ENCODE measurements at places on chromosomes 5 and 9.

GRCh38 chr5:84058561-84058960 is 326.1 kb downstream of the EDIL3 start:
- no peak for DNase-seq

- DNase-seq, result no peak
These were observed 78.5 kb upstream of the PDE4D start for GRCh38 chr5:59972043-59972442.

DNA sequence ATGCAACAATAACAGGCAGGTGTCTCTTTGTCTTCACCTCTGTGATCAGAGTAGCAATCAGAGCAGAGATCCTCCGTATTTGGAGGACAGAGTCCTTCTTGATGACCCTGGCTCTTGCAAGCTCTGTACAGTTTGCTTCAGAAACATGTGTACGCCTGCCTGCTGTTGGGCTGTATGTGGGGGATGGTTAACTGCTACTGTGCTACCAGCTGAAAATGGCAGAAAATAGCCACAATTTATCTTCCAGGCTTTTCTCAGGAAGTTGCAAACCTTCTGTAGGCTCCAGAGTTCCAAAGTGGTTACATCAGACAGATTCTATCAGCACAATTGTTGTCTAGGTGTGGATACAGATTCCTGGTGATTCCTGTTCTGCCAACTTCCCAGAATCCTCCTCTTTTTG is 35.5 kb downstream of the DDX46 start:
- no peak for DNase-seq

DNA sequence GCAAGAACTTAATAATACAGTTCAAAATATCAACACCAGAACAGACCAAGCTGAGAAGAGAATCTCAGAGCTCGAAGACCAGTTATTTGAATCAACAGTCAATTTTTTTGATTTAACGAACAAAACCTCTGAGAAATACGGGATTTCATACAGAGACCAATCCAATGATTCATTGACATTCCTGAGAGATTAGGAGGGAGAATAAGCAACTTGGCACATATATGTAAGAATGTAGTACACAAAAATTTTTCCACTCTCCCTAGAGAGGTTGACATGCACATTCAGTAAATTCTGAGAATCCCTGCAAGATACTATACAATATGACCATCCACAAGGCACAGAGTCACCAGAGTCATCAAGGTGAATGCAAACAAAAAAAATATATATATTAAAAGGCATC is 1577.3 kb upstream of the C9orf72 start:
- no peak for DNase-seq

DNA sequence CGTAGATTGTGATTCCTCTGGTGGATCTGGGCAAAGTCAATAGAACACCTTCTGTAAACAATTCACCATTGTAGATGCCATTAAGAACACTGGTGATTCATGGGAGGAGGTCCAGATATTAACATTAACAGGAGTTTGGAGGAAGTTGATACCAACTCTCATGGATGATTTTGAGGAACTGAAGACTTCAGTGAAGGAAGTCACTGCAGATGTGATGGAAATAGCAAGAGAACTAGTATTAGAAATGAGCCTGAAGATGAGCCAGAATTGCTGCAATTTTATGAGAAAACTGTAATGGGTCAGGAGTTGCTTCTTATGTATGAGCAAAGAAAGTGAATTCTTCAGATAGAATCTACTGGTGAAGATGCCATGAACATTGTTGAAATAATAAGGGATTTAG is 26.9 kb downstream of the TCERG1 start:
- no peak for DNase-seq

GRCh38 chr5:17748201-17748600 is 113.9 kb downstream of the TAF11L14 start:
- DNase-seq, result no peak

DNA sequence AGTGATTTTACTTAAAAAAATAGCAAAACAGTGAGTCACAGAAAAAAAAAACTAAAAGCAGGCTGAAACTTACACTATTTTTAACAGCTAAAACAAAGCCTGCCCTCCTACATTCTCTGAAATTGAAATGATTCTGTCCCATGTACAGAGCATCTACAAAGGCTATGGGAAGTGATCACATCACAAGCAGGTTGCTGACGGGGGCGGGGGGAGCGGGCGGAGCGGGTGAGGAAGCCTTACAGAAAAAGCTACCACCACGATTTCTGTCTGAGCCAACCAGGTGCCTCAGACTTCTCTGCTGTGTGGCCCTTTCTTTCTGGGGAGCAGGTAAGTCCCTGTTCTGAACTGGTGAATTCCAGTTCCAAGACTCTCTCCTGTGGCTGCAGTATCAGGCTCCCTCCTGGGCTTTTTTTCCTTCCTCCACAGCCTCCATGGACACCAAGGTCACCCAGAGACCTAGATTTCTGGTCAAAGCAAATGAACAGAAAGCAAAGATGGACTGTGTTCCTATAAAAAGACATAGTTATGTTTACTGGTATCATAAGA is 104.9 kb downstream of the ANKRD18B start:
- no peak for DNase-seq

DNA sequence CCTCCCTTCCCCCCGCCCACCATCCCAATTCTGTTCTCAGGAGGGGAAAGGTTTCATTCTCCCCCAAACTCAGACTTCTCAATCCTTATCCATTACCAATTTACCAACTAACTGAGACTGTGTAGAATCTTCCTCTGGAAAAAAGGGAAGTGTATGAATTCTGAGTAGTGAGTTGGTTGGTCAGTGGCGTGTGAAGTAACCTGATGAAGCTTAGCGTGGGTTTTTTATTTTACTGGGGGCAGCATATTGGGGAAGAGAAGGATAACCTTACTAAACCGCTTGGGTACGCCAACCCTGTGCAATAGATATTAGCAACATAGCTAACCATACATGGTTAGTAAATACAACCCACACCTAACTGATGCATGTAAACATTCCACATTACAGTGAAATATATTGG is 1.1 kb upstream of the DNAJC21 start:
- no peak for DNase-seq

- no peak for DNase-seq
These were observed 33.8 kb upstream of the CER1 start for GRCh38 chr9:14756291-14756690.

DNA sequence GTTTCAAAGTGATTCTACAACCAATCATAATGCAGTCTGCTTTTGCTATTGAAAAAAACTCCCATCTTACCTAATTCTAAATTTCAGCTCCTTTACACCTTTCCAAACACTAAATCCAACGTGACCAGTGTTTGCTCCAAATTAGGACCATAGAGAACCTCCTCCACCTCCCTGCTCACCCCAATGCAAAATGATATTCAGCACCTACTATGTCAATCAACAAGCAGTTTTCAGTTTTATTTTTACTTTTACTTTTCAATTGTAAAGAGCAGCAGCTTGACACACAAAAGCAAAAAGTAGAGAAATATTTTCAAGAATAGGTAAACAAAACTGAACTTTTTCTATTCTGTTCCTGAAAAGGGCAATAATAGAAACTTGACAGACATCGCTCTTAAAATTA is 3.4 kb downstream of the FAM13B start:
- no peak for DNase-seq

DNA sequence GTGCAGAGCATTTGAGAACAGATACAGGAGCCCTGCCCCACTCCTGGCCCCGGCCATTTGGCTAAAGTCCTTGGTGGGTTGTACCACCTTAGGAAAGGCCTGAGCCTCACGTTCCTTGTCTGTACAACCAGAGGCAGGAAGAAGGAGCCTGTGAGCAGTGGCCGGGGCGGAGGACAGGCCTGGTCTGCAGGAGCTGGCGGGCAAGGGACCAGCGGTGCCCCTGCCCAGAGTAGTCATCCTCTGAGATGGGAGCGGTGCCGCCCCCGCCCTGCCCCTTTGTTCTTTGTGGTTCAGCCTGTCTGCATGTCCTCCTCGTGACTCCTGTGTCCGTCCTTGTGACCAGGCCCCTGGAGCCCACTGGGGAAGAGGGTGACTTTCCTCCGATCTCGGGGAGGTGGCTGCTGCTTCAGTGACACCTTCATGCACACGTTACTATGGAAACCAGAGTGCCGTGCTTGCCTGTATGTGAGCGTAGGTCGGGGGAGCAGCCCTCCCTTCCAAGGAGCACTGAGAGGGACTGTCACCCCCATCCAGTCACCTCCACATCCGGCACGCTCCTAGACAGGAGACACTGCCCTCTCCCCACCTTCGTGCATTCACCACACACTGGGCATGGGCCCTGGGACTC is 42.9 kb downstream of the UNC5A start:
- DNase-seq, result no peak

DNA sequence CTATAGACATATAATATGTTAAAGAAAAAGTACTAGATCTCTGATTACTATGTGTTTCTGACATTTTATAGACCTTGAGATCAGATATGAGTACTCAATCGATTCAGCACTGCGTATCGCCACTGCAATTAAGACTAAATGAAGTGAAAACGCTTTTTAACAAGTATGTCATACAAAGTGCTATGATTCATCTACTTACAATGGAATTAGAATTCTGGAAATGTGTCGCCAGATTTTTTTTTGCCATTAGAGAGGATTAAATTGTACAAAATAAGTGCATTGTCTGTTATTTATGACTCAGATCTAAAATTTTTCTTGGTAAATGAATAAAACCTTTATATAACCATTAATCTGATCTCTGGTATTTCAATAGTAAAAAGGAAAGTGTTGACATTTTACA is 20.0 kb upstream of the AGGF1 start:
- no peak for DNase-seq

DNA sequence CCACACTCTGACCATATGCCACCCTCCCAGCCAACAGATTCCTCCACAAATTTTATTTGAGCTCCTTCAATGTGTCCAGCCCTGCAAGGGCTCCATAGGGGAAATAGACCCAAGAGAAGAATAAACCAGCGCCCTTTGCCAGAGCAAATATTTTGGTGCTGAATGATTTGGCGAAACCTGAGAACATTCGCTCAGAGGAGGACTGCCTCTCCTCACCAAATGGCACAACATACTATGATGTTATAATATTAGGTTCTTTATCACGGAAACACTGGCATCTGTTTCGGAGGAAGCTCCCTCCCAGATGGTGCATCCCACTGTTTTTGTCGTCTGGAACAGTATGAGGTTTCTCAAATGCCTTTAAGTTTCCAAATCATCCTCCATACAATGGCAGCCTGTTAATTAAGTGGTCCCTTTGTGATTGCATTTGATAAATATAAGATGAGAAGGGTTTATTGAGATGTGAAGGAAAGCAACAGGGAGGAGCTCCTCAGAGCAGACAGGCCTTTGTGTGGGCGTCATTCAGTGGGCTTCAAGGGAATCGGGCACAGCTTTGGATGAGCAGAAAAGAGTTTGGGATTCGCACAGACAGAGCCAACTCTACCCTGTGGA is 139.1 kb upstream of the ADRA1B start:
- DNase-seq, result no peak

DNA sequence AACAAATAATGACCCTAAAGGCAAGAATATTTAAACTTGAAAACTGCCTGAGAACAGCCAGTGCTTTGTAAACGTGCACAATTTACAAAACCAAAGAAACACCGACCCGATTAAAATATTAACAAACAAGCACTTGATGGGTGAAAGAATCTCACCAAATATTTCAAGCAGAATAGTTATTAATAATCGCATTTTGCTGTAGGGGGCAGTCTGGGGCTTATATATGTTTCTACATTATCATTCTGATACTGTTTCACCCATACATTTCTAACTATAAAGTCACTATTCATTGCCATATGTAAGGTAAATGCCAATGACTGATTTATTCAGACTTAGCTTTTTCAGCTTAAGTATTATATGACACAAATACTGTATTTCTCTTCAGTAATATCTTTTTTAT is 37.7 kb downstream of the UBAP2 start:
- no peak for DNase-seq

- DNase-seq, result no peak
These were observed 76.1 kb upstream of the SH3PXD2B start for GRCh38 chr5:172530406-172530805.

DNA sequence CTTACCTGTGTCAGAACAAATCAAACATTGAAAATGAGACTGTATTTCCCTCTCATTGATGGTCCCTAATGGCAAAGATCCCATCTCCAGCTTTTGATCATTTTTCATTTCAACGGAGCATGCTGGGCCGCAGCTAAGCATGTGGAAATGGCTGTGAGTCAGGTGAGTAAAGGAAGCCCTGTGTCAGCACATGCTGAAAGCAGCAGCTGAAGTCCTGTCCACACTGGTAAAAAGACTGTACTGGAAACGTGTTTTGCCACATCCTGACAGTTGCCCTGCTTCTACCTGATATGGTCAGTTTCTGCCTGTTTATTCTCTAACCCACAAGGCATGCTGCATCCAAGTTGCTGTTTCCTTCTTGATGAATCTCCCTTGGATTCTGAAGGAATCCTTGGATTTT is 330.1 kb downstream of the EFNA5 start:
- no peak for DNase-seq

DNA sequence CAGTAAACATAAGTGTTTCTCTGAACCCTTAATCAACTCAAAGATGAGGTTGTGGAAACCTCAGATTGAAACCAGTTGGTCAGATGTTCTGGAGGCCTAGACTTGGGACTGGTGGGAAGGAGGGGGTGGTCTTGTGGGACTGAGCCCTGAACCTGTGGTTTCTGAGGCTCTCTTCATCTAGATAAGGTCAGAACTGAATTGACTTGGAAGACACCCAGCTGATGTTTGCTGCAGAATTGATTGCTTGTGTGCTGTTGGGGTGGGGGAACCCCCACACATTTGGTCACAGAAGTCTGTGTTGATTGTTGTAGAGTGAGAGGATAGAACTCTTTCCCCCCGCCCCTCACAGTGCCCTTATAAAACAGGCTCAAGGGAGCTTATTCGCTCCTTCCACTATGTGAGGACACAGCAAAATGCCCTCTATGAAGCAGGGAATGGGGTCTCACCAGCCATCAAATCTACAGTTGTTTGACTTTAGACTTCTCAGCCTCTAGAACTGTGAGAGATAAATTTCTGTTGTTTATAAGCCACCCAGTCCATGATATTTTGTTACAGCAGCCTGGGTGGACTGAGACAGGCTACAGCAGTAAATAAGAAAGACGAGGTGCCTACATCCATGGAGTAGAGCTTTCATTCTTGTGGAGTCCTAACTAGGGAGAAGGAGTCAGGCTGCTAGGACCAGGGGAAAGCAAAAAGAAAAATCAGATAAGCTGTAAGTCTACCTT is 25.7 kb upstream of the UGCG start:
- no peak for DNase-seq

- DNase-seq, result no peak
These were observed 7.2 kb downstream of the C1QTNF2 start for GRCh38 chr5:160363211-160363610.

- no peak for DNase-seq
These were observed 77.1 kb downstream of the HOMER1 start for GRCh38 chr5:79436821-79437220.

DNA sequence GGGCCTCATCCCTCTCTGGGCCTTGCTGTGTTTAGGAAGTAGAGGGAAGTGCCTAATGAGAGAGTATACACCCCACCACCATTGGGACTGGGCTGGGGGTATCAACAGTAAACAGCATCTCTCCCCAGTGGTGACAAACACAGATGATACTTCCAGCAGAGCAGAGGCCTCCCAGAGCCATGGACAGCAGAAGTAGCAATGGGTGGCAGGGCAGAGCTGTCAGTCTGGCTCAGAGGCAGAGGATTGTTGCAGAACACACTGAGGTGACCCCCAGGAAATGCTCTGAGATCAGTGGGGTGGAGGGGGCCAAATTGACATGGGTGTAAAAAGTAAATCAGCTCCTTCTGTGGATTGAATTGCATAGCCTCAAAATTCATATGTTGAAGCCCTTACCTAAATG is 12.1 kb upstream of the P4HA2 start:
- DNase-seq, result no peak

Measured in stimulated activated CD8-positive, alpha-beta memory T cell treated with anti-CD3 and anti-CD28 coated beads, Interleukin-7, amount 100 ng/mL, for 24 hours (primary cell).